Stimulated activated CD4-positive, alpha-beta T cell treated with anti-CD3 and anti-CD28 coated beads, Interleukin-15, amount 100 ng/mL, for 1 hour (primary cell): ENCODE measurements at places on chromosomes 5 and 9.

DNA sequence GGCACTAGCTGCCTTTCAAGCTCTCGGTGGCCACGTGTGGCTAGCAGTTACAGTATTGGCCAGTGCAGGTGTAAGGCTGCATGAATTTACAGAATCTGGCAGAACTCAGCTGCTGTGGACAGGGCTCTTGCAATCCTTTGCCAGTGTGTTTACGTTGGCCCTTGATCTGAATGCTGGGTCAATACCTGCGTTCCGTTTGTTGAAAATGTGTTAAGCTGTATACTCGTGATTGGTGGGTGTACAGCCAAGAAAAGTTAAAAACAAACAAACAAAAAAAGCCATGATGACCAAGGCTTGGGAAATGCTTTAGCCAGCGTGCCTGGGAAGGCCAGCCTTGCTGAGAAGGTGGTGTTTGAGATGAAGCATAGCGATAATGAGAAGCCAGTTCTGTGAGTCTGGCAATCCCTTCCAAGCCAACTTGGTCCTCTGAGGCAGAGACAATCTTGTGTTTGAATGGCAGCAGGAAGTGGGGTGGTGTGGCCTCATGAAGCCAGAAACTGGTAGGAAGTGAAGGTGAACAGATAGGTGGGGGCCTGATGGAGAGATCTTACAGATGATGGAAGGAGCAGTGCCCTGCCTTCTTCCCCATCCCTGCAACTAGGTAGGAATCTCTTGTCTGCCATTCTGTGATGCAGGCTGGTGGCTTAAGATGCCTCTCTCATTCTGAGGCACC lies 820 bp upstream of the CFAP90 start:
- DNase-seq, result no peak

DNA sequence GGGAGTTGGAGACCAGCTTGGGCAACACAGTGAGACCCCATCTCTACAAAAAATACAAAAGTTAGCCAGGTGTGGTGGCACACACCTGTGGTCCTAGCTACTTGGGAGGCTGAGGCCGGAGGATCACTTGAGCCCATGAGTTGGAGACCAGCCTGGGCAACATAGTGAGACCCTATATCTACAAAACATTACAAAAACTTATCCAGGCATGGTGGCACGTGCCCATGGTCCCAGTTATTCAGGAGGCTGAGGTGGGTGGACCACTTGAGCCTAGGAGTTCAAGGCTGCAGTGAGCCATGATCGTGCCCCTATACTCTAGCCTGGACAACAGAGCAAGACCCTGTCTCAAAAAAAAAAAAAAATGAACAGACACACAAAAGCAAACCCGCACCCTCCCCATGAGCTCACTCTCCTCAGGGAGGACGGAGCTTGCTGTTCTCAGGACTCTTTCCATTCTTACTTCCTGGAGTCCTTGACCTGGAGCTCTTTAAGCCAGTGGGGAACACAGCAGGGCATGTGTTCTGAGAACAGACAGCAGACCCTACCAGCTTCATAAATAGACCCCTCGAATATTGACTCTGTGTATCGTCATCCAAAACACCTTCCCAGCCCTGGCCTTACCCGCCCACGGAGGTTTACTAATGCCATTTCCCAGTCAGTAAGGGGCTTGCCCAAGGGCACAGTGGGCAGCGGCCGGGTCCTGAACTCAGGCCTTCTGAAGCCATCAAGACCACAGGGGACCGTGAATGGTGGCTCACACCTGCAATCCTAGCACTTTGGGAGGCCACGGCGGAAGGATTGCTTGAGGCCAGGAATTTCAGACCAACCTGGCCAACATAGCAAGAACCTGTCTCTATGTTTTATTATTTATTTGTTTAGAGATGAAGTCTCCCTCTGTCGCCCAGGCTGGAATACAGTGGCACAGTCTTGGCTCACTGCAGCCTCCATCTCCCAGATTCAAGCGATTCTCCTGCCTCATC lies 11.1 kb downstream of the PTGES2 start:
- no peak for DNase-seq

- DNase-seq, result no peak
These were observed 76.6 kb upstream of the ABCA1 start for GRCh38 chr9:105004466-105005090.

- DNase-seq, result no peak
These were observed 1100.9 kb upstream of the CDH6 start for GRCh38 chr5:30092548-30092947.

DNA sequence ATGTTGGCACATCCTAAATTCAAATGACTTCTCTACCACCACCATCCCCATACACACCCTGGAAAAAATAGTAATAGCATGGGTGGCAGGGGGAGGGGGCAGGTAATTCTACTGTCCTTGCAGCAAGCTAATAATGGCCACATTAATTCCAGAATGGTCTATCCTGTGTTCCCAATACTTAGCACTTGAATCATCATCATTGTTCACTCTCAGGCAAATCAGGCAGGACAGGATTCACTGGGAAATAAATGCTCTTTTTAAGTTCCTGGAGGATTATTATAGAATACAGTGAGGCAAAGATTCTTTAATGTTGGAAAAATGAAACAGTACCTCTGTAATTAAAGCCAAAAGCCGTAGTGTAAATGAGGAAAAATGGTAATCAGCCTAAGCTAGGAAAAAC lies 254.5 kb downstream of the ARRDC3 start:
- DNase-seq, result no peak

DNA sequence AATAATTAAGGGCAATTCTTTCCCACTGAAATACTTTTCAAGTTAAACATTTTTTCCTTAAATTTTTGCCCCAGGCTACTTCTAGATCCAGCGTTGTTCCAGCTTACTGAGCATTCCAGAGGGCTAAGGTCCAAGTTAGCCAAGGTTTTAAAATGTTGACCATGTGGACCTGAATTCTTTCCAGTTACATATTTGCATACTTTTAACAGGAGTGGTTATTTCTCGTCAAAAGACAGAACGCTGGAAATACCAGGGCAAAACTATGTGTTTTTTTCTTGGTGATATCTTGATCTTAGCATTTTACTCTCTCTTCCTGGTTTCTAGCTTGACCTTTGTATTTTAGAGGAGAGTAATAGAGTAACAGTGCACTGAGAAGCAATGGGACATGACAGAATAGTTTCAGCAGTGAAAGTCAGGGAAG lies 32.8 kb downstream of the TMC1 start:
- DNase-seq, result no peak

- no peak for DNase-seq
These were observed 368.3 kb downstream of the CAAP1 start for GRCh38 chr9:26524267-26524666.

DNA sequence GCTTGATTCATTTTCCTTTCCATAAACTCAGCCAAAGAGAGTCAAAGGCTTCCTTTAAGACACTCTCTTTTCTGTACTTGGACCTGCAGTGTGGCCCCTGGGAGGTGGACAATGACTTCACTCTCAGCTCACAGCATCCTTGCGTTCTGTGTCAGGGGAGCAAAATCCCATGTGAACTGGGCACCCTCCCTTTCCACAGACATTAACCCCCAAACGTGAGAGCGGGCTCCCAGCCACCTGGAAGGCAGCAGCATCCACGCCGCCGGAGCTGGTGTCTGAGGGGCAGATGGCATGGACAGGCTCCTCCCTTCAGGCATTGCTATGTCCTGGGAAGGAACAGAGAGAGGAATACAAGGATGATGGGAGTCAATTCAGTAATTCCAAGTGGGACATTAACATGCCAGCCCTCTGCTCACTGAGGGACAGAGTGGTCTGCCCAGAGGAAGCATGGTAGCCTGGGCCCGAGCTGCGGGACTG lies 39.5 kb downstream of the TRIP13 start:
- no peak for DNase-seq

GRCh38 chr9:95626341-95626740 lies 109.6 kb upstream of the PTCH1 start:
- no peak for DNase-seq

DNA sequence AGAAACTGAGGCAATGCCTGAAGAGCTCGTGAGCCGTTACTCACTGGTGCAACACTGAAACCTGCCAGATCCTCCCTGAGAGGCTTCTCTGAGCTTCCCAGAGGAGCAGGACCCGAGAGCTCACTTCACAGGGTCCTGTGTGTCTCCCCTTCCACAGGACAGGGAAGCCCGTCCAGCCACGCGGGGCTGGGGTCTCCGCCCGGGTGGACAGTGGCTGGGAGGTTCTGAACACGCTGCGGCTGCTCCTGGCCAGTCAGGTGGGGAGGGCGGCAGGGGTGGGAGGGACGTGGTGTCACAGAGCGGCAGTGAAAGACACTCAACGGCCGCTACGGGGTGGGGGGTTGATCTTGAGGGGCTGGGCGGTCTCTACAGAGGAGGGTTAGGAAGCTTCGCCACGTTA lies 290 bp upstream of the ZDHHC11 start:
- DNase-seq, result no peak

DNA sequence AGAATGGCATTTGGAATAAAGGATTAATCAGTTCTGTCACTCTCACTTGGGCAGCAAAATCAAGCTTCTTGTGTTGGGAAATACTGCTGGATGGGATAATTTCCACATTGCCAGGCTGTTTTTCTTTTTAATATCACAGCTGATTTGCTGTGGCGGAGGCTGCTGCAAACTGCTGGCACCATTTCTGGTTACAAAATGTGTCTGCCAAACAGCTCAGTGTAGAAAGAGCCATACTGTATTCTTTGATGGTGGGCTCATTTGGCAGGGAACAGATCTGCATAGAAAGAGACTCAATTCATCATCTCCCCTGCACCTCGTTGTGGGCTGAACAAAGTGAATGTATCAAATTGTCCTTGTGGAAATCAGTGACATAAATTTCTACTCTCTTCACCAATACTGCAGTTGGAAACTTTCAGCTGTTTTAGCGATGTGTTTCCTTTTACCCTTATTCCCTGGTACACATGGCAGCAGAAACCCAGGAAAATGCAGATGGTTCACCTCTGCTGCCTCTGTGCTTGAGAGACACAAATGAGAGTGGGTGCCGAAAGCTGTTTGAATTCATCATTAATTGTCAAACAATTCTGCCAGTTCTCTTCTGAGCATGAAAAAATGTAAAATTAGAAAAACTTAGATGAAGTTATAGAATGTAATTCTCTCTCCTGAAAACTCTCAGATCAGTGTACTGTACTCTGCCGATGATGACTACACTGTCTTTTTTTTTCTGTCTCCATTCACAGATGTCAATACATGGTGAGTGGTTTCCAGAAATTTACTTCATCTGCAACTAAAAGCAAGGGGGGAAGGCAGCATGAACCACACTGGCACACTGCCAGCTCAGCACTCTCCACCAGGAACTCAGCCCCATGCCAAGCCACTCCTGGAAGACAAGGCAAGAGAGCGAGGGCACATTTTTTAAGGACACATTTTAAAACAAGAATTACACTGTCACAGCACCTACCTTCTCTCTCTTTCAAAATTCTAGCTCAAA lies 75.0 kb downstream of the HMHB1 start:
- no peak for DNase-seq

GRCh38 chr5:93279296-93279963 lies 301.6 kb downstream of the NR2F1-AS1 start:
- DNase-seq, result no peak

GRCh38 chr5:100299261-100299660 lies 235.9 kb upstream of the FAM174A start:
- no peak for DNase-seq

- DNase-seq, result no peak
These were observed 51.2 kb upstream of the ARRDC3 start for GRCh38 chr5:91434348-91434747.

DNA sequence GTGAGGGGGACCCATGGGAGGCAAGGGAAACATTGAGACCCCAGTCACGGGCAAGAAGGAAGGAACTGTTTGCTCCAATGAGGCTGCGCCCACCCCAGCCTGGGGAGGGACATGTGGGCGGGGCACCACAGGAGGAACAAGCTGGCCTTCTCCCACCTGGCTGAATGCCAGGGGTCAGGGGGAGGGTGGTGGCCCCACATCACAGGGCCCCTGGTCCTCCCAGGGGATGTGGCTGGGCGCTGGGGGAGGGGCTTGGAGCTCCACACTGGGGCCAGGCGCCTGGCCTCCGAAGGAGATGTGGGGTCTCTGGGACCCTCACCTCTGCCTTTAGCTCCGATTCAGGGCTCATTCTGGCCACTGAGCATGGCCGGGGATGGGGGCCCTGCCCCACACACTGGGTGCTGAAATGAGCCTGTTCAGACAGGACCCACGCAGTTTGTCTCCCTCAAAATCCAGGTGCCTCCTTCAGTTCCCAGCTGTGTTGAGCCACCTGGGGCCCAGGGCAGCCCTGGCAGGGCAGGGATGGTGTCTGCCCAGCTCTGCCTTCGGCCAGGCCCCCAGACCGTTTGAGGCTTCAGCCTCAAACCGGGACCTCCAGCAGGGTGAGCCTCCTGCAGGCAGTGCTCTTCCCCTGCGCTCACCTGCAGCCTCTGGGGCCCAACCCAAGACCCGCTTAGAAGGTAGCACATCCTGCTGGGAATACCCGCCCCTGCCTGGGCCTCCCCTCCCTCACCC lies 33.2 kb upstream of the NOTCH1 start:
- DNase-seq, result no peak

- peak; percentile 59 for DNase-seq
These were observed 10.2 kb downstream of the C9orf50 start for GRCh38 chr9:129610473-129611306.

- DNase-seq, result no peak
These were observed 1.6 kb upstream of the PCAT7 start for GRCh38 chr9:94553029-94553938.

DNA sequence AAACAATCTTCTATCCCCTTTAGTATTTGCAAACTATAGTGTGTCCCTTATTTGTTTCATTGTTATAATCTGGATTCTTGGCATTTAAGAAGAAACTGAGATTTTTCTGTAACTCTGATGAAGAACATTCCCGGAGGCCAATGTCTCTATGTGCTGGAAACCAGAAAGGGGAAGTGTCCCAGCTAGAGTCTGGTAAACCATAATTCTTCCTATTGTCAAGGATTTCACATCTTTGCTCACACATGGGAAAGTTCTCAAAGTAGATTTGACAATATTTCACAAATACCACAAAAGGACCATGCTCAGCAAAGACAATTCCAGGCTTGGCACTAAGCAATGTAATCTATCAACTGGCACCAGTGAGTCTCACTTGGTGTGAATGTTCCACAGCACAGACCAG lies 146.8 kb downstream of the MUSK start:
- no peak for DNase-seq

DNA sequence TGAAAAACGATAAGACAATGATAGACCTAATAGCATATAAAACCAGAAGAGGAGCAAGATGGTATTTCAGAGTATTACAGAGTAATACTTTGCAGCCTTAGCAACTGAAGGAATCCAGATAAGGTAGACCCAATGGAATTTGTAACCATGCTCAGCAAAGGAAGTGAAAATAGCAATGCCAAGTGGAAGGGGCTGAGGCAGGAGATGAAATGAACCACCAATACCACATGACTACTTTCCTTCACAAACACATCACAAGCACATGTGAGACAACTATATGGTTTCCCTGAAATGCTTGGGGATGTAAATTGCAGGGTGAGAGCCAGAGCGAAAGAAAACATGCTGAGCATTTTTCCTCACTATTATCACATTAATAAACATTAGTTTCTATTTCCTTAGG lies 79.8 kb upstream of the MELK start:
- no peak for DNase-seq

GRCh38 chr9:248278-248961 lies 33.8 kb downstream of the DOCK8 start:
- no peak for DNase-seq

DNA sequence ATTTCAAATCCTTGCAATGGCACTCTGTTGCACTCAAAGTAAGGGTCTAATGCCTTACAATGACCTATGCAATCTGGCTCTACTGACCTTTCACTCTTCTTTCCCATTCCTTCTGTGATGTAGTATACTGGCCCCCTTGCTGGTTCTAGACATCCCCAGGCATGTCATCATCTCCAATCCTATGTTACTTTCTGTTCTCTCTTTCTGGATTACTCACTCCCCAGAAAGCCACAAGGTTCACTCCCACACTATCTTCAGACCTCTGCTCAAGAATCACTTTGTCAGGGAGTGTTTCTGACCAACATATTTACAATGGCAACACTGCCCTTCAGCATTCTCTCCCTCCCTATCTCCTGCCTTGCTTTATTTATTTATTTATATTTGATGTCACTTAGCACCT lies 802.2 kb upstream of the WWC1 start:
- no peak for DNase-seq
